IgD-negative memory B cell (primary cell): ENCODE measurements at places on chromosomes 3 and 15. TPM values are rescaled to one million over a fixed set of nuclear protein-coding genes. Genes with fewer than 3 reads are reported as not detected.

The TEX55 gene
- not detected for polyA plus RNA-seq

The SLCO3A1 gene
- 3.1 TPM for polyA plus RNA-seq

The IL12A gene
- polyA plus RNA-seq, result 3.5 TPM

The GOLGA8M gene
- polyA plus RNA-seq, result not detected

The LXN gene
- polyA plus RNA-seq, result 9.0 TPM

The LSAMP gene
- polyA plus RNA-seq, result 0.94 TPM

The NDUFB5 gene
- polyA plus RNA-seq, result 96.9 TPM

The CPEB1 gene
- 0.11 TPM for polyA plus RNA-seq

The GOLGA8S gene
- not detected for polyA plus RNA-seq

The FBLN2 gene
- polyA plus RNA-seq, result 4.4 TPM

The INSYN1 gene
- not detected for polyA plus RNA-seq

The ACVR2B gene
- polyA plus RNA-seq, result not detected

The RBP2 gene
- polyA plus RNA-seq, result not detected

The HDGFL3 gene
- 0.01 TPM for polyA plus RNA-seq

The APH1B gene
- polyA plus RNA-seq, result 18.5 TPM

The GP9 gene
- polyA plus RNA-seq, result 4.3 TPM

The SPTSSB gene
- polyA plus RNA-seq, result not detected

The STRIT1 gene
- polyA plus RNA-seq, result not detected

The CLEC3B gene
- not detected for polyA plus RNA-seq

The PLOD2 gene
- not detected for polyA plus RNA-seq

The GOLGA8J gene
- not detected for polyA plus RNA-seq

The FAM174B gene
- polyA plus RNA-seq, result 1.4 TPM

The IL16 gene
- polyA plus RNA-seq, result 301 TPM

The ARHGAP31 gene
- 9.0 TPM for polyA plus RNA-seq

The U2SURP gene
- 114 TPM for polyA plus RNA-seq

The SEMA3B gene
- not detected for polyA plus RNA-seq

The SLC33A1 gene
- polyA plus RNA-seq, result 13.0 TPM

The TP63 gene
- 1.0 TPM for polyA plus RNA-seq

The AZI2 gene
- 19.7 TPM for polyA plus RNA-seq

The CHDH gene
- 0.45 TPM for polyA plus RNA-seq

The SEMA6D gene
- not detected for polyA plus RNA-seq

The AMIGO3 gene
- polyA plus RNA-seq, result 1.5 TPM

The ACP3 gene
- 0.28 TPM for polyA plus RNA-seq

The AADACL2 gene
- polyA plus RNA-seq, result not detected

The SAXO2 gene
- 4.2 TPM for polyA plus RNA-seq

The SACM1L gene
- 14.9 TPM for polyA plus RNA-seq

The TMEM212 gene
- polyA plus RNA-seq, result not detected
